ENCODE measurements at places on chromosomes 3 and 15. TPM values are rescaled to one million over a fixed set of nuclear protein-coding genes. Genes with fewer than 3 reads are reported as not detected.

DNA sequence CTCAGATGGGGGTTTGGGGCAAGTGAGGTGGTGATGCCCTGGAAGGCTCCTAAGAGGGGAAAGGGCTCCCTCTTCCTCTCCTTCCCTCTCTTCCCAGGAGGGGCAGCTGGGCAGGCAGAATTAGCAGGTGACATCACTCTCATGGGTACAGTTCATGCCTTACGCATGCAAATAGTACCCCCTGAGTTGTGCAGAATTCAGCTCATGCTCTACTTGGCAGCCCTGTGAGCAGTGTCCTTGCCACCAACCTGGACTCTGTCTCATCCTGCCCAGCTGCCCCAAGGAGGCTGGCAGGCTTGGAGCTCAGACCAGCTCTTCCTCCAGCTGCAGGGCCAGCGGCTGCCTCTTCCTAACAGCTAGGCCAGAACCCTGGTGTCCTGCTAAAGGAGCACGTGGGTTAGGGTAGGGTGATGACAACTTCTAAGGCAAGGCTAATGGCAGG lies 3.3 kb downstream of the CHAC1 start:
- DNase-seq = no peak

- DNase-seq = no peak
These were observed 8.1 kb downstream of the CEMIP start for GRCh38 chr15:80787316-80787715.

DNA sequence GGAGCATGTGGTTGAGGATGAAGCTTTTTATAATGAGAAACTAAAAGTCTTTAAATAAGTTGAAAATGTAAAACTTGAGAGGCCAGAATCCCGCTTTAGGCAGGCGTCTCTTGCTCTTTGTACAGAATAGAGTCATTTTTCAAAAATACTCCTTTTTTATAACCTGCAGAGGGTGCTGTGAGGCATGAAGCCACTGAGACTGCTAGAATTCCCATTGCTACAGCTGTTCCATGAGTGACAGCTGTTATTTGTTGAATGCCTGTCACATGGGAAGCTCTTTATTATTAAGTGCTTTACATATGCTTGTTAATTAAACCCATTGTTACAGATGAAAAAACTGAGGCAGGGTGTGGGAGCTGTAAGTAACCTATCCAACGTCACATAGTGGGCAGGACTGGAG lies 18.5 kb downstream of the MINAR1 start:
- DNase-seq = no peak

- no peak for DNase-seq
These were observed 35.2 kb downstream of the TSC22D2 start for GRCh38 chr3:150443331-150443741.

The WHAMM gene
- total RNA-seq = 86.4 TPM
